Suppressor macrophage treated with lipopolysaccharide for 4 hours (primary cell): ENCODE measurements at places on chromosomes 7 and 10.

GRCh38 chr7:123647106-123647730, 8.4 kb upstream of the LMOD2 start:
- DNase-seq, result no peak

DNA sequence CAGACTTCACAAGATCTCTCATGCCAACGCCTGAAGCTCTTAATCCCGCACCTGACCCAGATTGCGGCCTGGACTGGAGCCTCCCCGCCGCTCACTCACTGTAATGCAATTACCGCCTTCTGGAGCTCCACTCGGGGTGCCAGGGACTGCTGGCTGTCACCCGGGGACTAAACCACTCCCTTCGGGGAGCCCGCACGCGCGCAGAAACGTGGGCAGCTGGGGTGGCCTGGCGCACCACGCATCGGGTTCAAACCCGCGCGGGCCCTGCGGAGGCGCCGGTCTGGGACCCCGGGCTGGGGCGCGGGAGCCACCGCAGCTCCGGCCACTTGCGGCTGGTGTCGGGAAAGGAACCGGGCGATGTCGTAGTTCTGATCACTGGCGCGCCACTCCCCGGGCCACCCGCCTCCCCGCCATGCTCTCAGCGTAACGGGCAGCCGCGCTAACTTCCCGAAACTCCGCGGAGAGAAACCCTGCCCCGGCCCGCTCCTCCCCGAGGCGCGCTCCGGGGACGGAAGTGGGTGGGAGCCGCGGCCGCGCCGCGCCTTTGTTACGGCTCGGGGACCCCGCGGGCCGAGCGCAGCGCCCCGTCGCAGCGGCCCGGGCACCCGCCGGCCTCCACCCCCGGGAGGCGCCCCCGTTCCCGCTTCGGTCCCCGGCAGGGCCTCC, 100.3 kb upstream of the SVIL start:
- DNase-seq, result peak; percentile 89

DNA sequence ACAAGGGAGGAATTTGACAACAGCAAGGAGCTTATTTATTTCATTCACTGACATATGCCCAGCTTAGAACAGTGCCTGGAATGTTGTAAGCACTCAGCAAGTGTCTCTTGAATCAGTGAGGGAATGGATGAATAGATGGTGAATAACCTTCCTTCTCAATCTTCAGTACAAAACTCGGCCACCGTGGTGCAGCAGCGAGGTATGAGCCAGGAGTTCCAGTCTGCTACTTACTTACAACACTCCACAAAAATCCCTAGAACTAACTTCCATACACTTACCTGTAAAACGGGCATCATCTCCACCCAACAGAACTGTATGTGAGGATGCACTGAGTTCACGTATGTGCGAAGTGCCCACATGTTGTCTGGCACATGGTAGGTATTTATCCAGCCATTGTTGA, 237.4 kb downstream of the WDR11 start:
- no peak for DNase-seq

DNA sequence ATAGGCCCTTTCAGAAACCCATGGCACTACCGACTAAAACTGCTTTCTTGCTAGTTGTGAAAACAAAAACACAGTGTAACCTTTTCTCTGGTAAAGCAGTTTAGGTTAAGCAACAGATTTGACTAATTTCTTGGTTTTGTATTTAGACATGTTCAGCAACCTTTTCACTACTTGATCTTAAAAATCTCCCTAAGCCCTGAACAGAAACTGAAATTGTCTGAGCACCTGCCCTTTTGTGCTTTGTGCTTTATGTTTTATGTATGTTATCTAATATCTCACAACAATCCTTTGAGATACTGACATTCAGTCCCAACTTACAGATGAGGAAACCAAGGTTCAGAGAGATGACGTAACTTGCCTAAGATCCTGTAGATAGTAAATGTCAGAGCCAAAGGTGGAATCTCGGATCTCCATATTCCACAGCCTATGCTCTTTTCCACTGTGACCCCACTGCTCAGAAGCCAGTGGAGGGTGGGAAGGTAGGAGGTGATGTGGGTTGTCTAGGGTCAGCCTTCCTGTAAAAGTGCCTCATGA, 146.6 kb downstream of the LCOR start:
- DNase-seq, result no peak

DNA sequence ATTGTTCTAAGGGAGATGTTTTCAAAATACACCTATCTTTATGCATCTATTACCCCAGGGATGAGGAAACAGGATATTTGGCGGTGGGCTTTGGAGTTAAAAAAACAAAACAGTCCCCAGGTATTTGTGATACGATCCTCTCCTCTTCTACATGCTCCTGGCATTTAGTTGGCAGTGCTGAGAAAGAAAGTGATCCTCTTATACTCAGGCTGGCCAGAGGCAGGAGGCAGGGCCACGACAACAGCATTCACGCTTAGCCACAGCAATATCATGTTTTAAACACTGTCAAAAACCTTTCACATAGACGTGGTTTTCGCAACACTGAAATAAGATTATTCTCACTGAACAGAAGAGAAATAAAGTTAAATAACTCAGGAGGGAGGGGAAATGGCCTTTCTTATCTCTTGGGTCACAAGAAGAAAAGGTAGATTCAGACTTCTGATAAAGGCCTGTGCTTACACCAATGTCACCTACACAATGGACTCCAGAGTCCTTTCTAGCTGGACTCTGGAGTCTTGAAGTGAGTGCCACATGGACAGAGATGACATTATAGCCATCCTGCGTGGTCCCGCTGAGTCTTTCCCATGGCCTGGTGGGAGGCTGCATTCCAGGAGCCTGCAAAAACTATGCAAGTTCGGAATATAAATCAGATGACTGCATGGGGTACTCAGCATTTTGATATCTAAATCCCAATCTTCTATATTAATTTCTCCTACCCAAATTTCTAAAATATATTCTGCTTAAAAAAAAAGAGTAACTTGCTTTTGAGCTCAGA, 88.7 kb downstream of the PIP4K2A start:
- no peak for DNase-seq

- DNase-seq, result no peak
Observed at GRCh38 chr7:147894271-147894670, 696.3 kb upstream of the C7orf33 start.

GRCh38 chr10:58412502-58412961, 27.3 kb downstream of the TFAM start:
- no peak for DNase-seq

GRCh38 chr7:48097521-48098231, 8.6 kb downstream of the UPP1 start:
- DNase-seq, result peak; percentile 69

DNA sequence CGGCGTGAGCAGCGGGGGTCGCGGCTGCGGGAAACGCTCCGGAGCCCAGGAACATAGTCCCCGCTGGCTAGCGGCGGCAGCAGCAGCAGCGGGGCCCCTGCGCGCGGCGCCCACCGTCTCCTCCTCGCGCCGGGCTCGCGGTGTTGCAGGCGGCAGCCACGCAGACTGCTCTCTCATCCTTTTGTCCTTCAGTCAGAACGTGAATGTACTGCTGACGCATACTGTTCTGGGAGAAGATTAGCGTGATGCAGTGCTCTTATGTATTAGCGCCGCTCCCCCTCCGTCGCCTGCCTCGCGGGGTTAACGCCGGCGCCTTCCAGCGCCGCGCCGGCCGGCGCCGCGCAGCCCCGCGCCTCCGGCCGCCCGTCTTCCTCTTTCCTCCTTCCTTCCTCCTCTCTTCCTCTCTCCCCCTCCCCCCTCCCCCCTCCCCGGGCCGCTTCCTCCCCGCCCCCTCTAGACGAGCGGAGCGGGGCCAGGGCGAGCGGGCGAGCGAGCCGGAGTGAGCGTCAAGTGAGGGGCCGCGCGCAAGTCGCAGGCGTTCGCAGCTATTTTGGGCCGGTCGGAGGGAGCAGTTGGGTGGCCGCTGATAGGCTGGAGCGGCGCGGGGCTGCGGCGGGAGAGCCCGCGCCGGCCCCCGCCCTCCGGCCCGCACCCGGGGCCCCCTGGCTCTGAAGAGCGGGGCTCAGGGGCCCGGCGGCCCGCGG, 816 bp upstream of the LRRC4 start:
- DNase-seq, result peak; percentile 71

GRCh38 chr10:60384011-60384410, 5.7 kb downstream of the ANK3 start:
- no peak for DNase-seq

DNA sequence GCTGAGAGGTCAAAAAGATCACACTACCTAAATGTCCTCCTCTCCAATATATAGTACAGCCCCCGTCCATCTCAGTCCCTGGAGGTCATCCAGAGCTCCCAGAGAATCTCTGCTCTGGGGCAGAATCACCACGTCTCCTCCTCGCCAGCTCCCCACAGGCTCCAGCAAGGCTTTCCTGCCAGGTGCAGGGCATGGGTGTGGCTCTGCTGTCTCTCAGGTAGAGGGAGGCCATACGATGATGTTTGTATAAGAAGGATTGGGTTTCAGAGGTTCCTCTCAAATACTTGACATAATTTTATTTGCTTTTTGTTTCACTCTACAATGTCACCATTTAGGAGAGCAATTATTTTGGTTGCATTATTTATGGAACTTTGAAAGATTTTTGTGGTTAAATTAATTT, 98.3 kb upstream of the PRSS58 start:
- no peak for DNase-seq

- no peak for DNase-seq
Observed at GRCh38 chr7:36653008-36653662, 71.2 kb downstream of the AOAH start.

DNA sequence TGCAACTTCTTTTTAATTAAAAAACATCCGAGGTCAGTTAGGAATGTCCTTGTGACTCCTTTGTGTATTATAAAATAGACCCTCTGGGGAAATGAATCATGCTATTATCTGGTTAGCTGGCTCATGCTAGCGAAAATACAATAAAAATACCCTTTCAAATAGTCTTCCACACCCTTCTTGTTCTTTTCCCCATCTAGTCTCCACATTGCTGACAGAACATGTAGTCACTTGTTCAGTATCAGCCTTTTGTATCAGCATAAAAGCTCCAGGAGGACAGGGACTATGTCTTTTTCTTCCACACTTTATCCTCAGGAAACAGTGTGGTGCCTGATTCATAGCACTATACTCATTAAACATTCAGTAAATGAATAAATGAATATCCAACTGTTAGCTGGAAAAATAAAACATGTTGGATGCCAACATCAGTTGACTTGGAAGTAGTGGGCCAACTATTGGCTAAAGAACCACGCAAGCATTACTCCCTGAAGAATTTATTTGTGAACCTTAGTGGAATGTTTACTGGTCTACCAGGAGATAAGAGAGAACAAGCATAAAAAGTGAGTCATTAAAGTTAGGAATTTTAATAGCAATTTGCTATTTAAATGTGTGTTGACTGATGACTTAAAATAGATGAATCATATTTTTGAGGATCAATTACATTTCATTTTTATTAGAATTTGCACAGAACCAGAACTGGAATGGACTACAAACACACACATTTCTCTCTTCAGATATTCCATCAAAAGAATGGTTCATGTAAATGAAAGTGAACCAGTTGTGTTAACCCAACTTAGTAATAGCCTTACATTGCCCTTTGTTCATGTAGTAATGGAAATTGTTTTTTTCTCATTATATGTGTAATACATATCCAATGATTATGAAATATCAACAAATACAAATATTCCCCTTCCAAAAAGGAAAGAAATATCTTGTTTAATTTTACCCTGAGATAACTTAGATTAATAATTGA, 129.6 kb downstream of the DKK1 start:
- no peak for DNase-seq

DNA sequence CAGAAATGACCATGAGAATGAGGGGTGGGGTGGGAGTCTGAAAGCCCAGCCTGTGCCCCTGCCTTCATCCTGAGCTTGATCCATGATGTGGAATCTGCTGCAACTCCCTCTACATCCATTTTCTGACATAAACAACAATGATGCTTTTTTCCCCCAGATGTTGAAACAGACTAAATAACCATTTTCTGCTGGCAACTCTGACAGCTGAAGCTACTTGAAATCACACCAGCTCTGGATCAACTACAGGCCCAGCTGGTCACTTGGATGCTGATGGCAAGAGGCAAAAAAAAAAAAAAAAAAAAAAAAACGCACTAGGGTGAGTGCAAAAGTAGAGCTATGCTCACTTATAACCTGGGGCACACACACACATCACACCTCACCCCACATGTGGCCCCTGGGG, 74.2 kb downstream of the FAM107B start:
- no peak for DNase-seq

DNA sequence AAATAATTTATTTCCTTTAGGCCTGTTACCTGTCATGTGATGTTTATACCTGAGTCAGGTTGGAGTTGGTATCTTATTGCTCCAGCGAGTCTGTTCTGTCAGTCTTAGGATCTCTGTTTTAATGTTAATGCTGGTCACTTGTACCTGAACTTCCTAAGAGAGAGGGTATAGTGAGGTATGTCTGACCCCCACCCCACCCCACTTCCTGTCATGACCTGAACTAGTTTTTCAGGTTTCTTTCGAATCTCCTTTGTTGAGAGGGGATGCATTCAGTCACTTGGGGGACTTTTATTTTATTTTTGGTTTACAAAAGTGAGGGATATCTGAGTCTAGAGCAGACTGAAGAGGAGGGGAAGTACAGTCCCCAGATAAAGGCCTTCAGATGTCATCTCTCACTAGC, 769.0 kb upstream of the COBL start:
- DNase-seq, result no peak

DNA sequence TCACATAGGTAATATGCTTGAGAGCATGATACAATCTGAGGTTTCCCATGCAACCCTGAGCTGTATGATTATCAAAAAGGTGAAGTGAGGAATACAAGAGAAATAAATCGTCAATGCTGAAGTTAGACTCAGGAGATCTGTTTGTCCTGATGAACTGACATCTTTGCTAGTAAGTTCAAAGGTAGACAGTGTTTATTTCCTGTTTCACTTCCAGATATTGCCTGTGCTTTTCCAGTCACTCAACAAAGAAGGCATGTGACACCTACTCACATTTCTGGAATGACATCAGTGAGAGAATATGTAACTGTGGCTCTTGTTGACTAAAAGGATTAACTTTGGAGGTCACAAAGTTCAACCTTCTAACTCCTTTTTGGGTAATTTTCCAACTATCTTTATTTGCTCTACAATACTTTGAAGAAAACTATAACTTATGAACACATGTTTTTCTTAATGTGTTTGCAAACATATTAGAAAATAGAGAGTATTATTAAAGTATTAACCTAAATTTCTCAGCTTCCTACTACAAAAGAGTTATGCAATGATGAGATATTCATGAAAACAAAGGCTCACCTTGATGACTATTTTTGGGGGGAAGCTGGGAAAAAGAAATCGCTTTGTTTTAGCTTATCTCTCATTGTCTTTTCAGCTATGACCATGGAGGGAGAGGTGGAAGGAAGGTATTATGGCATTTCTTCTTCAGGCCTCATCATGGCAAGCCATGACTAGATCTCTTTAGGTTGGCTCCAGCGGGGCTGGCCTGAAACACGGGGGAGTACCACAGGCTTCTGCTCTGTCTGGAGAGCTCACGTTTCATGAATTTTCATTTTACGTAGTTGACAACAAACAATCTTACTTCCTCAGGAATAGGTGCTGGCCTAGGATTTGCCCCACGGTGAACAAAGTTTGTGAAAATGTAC, 214.7 kb upstream of the SLC26A5 start:
- DNase-seq, result peak; percentile 7
